ENCODE measurements at places on chromosomes 4 and X.
A peak's percentile ranks its signal among the peaks of the same experiment; 100 is the strongest.

DNA sequence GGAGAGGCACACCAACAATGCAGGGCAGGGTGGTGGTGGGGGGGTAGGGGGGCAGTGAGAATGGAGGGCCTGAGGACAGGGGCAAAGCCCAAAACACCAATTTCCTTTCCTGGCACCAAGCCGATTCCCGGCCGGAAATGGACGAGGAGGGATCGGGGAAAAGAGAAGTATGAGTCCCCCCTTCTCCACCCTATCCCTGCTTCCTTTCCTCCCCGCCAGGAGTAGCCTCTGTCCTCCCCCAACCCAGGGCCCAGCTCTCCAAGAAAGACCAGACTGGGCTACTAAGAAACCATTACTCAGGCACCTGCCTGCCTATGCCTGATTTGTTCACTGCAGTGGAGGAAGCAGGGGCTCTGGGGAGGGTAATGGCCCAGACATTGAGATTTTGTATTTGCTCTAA is 402 bp downstream of the CCDC120 start:
- DNase-seq, result no peak

- no peak for DNase-seq
Observed at GRCh38 chrX:22165732-22166457, 106.8 kb upstream of the CBLL2 start.

DNA sequence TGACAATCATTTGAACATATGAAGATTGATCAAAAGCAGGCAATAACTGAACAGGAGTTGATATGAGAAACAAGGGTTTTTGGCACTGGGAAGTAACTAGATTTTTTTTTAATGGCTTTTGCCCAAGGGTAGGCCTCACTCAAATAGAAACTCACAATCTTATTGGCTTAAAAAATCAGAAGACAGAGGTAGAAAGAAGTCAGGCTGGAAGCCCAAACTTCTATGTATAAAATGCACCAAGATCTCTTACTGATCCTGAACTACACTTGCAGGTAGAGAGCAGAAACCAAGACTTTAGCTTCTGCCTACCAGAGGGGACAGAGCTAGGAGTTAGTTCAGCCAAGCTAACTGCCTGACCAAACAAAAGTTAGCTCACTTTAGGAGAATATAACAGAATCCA is 74.9 kb downstream of the ADGRA3 start:
- no peak for DNase-seq

DNA sequence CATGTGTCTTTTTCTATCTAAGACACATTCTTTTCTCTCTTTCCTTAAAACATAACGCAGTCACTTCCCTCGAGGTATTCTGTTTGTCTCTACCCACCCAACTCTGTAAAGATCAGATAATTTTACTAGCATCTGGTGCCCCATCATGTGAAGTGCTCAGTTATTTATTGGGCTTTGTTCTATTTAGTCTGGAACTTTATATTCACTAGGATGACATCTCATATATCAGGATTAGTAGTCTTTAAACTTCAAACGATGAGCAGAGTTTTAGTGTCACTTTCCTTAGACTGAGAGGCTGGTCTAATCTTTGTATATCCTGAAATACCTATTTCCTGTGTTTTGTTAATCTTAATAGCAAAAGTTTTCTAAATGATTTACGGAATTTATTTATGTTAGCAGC is 445.5 kb upstream of the NDST3 start:
- no peak for DNase-seq

DNA sequence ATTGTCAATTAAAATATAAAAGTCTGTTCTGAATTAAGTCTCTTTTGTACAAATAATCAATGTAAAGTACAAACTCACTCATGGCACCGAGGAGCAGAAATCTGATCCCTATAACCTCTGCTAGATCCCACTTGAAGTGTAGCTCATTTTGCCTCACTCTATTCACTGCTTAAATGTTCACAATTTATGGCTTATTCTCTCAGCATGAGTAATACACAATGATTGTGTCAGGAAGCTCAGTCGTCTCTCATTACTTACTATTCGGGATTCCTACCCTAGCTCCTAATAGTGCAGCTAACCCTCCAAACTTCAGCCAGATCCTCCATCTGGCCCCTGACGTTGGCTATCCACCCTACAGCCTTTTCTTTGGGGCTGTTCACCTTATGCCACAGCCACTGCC is 4.7 kb upstream of the AMMECR1 start:
- no peak for DNase-seq

GRCh38 chr4:140711910-140712309 is 44.3 kb downstream of the TBC1D9 start:
- DNase-seq, result no peak

DNA sequence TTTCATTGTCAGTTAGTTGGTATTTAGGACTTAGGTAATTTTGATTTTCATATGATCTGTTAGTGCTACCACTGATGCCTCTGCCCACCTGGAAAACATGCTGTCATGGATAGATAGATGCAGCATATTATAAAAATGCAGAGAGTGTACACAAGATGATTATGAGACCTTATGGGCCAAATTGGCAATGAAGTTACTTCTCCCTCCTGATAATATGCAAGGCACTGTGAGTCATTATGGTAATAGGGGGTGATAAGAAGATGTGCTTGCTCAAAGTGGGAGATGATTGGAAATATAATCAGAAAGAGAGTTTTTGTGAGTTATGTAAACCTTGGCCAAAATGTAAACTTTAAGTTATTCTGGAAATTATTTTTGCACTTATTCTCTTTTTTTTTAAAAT is 56.6 kb upstream of the RHOH start:
- no peak for DNase-seq

GRCh38 chr4:84596826-84597225 is 13.9 kb downstream of the CDS1 start:
- no peak for DNase-seq

GRCh38 chrX:10851809-10852208 is 231.4 kb upstream of the MID1 start:
- no peak for DNase-seq

- DNase-seq, result no peak
Observed at GRCh38 chr4:74112399-74113105, 13.6 kb upstream of the CXCL2 start.

DNA sequence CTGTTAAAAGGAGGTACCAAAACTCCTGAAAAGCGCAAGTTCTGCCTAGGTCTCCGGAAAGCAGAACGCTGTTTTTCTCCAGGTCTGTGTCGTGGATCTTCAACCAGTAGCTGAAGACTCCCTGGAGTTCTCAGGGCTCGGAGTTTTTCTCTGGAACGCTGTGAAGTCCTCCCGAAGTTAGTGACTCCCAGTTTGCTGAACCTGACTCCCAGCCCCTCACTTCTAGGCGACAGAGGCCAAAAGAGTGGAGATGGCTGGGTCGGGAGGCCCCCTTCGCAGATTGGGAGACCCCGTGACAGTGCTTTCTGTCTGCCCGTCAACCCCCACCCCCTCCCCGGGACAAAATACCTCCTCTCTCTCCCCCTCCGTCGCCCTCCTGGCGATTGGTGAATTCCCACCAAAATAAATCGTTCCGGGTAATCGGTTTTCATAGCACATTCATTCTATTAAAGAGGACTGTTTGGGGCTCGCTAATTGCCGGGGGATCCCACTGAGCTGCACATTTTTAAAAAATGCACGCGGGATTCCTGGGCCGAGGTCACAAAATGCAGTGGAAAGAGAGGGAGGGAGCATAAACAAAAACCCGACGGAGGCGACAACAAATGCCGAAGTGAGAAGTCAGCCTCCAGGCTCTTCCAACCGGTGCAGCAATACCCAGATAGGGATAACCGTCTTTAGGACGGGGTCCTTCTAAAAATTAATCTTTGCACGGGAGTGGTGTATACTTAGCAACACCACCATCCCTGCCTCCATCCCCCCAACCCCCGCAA is 4.0 kb upstream of the MSX1 start:
- DNase-seq, result no peak

DNA sequence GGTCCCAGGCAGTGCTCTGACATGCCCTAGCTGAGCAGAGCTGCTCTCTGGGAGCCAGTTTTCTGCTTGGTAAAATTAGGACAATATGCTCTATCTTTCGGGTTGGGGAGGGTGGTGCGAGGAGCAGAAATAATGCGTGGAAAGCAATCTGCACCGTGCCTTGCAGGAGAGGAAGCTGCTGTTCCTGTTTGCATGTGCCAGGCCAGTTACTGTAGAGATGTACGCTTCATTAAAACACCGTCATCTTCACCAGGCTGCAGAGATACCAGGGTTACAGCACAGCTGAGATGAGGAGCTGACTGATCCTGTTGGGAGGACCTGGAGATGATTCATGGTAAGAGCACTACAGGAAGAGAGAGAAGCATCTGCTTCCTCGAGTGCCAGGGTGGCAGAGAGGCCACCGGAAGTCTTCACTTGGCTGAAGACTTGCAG is 29.5 kb upstream of the IRF2 start:
- peak; percentile 67 for DNase-seq

- DNase-seq, result no peak
Observed at GRCh38 chr4:38030023-38030422, 69.8 kb downstream of the PTTG2 start.

DNA sequence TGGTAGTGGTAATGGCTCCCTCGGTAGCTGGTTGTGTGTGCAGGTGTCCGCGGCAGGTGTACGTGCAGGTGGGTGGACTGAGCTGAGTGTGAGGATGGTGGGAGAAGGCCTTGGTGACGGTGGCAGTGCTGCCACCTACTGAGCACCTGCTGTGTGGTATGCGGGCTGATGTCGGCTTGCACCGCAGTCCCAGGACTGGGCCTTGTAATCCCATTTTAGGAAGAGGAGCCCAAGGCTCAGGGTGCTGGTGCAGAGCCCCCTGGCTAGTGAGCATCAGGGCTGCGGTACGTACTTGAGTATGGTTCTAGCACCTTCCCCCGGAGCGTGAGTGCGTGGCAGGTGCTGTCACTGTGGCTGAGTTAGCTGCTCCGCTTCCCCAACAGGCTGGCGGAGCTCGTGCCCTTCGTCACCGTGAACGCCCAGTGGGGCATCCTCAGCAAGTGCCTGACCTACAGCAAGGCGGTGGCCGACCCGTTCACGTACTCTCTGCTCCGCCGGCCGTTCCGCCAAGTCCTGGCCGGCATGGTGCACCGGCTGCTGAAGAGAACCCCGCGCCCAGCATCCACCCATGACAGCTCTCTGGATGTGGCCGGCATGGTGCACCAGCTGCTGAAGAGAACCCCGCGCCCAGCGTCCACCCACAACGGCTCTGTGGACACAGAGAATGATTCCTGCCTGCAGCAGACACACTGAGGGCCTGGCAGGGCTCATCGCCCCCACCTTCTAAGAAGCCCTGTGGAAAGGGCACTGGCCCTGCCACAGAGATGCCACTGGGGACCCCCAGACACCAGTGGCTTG is 5.7 kb upstream of the CPZ start:
- no peak for DNase-seq

GRCh38 chr4:6442555-6442954 is 29.9 kb downstream of the PPP2R2C start:
- DNase-seq, result no peak

DNA sequence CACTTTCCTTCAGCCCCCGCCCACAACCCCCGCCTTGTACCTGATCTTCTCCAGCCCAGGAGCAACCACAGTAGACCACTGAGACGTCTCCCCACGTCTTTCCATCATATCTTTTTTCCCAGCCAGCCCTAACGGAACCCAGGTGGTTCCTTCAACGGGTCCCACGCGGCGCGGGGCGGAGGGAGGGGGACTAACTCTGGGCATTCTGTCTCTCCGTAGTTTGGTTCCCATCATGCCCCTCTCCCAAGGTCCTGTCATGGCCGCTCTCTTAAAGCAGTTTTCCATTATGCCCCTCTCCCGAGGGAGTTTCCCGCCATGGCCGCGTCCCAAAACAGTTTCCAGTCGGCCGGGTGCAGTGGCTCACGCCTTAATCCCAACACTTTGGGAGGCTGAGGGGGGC is 21.5 kb upstream of the TBL1X start:
- DNase-seq, result no peak

DNA sequence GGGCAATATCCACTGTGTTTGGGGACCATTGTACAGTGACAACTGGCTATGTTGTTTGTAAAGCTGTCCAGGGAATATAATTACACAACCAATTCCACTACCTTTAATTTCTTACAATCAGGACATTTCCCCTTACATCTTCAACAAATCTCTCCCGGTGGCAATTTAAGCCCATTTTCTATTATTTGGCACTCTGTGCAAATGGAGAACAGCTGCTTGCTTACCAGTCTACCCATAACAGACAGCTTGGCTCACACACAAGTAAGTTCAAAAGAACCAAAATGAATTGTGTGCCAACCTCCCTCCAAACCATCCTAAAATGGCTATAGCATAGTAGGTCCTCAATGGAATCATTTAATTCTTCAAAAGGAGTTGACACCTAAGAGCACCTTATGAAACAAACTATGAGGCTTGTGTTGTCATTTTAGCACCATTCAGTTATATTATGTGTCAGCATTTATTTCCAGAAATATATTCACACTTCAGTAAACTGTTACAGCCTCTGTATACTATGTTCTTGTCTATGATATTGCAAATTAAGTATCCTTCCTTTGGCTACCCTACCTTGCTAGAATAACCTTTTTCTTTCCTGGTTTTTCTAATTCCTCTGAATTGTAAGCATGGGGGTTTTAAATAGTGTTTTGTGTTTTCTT is 18.4 kb downstream of the GABRA4 start:
- no peak for DNase-seq

- no peak for DNase-seq
Observed at GRCh38 chr4:10075158-10075863, 41.3 kb downstream of the WDR1 start.

DNA sequence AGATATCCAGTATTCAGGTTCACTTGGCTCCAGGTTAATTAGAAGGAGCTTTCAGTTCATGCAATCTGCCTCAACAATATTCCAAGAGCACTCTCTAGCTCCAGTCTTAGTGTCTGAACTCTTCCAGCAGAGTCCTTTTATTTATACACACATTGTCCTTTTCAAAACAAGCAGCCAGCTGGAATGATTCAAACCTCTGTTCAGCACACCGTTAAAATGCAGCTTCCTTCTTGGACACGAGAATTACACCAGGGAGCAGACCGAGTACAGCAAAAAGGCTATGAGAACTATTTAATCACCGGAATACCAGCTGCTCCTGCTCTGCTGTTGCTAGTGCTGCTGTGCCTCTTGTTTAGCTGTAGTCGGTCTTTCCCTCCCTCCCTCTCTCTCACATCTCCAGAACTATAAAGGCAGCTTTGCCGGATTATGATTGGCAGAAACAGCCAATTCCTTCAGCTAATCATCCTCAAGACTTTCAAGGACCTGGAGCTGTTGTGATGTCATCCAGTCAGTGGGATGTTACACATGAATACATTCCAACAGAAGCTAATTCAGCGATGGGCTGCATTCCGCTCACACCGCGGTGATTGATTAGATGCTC is at the start of gene NDST4:
Gene NDST4, minus strand, starts transcription at position 115 of the 601 bp plus-strand sequence. CDS start 36,584 bp downstream, outside the sequence.
- DNase-seq, result no peak

DNA sequence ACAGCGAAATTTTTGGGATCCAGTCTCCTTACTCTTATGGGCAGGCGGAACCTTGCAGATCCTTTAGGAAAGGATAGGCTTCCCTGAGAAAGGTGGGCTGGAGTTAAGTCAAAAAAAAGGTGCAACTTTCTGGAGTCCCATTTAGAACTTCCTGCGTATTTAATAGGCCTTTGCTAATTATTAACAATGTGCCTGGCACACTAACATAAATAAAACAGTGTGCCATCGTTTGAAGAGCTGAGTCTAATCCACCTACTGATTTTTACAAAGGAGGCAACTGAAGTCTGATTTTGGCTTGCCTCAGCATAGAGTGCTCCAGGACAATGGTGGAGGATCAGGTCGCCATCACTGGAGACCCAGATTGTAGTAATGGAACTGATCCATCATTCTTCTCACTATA is 15.7 kb downstream of the PLS3 start:
- DNase-seq, result no peak
